ENCODE measurements at places on chromosomes 7 and 10.
A peak's percentile ranks its signal among the peaks of the same experiment; 100 is the strongest.

GRCh38 chr10:94006591-94007550, 13.1 kb downstream of the PLCE1 start:
- DNase-seq = peak; percentile 12

- DNase-seq = no peak
These were observed 5.7 kb downstream of the DNAH11 start for GRCh38 chr7:21548491-21548890.

DNA sequence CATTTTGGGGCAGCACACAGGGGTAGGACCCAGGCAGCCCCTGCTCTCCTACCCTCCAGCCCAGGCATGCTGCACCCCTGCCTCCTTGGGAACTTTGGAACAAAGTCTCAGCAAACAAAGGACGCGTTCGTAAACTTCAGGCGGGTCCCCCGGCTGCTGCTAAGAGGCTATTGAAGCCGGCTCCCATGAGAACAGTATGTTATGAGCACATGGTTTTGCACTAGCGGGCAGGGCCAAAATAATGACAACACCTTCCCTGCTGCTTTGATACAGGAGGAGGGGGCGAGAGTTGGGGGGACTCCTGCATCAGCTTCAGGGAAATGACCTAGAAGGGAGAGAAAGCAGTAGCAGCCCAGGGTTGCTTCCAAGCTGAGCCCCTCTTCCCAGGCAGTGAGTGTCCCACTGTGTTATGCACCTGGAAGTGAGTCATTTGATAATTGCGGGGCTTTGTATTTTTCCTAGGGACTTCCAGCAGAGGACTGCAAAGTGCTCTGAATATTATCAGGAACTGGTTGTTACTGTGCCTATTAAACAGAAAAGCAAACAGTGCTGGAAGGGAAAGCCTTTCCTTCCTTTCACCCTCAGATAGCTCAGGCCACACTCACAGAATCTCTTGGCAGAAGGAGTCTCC, 6.9 kb downstream of the ITPRIP start:
- DNase-seq = peak; percentile 64

- peak; percentile 35 for DNase-seq
These were observed 37.0 kb downstream of the RBM20 start for GRCh38 chr10:110681023-110681681.

DNA sequence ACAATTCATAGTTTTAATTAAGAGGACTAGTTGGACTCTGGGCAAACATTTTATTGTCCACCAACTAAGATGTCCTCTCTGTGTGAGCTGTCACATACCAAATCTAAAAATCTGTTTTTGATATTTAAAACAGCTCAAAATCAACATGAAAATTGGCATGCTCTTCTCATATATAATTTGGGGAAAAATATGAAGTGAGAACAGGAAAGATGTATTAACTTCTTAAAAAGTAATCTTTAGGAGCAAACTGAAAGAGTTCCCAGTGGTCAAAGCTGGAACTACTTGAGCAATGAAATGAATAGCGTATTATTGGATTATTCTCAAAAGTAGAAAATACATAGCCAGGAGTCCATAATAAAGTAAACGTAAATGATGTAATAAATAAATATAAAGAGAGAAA, 147.2 kb downstream of the DYNC1I1 start:
- DNase-seq = no peak

DNA sequence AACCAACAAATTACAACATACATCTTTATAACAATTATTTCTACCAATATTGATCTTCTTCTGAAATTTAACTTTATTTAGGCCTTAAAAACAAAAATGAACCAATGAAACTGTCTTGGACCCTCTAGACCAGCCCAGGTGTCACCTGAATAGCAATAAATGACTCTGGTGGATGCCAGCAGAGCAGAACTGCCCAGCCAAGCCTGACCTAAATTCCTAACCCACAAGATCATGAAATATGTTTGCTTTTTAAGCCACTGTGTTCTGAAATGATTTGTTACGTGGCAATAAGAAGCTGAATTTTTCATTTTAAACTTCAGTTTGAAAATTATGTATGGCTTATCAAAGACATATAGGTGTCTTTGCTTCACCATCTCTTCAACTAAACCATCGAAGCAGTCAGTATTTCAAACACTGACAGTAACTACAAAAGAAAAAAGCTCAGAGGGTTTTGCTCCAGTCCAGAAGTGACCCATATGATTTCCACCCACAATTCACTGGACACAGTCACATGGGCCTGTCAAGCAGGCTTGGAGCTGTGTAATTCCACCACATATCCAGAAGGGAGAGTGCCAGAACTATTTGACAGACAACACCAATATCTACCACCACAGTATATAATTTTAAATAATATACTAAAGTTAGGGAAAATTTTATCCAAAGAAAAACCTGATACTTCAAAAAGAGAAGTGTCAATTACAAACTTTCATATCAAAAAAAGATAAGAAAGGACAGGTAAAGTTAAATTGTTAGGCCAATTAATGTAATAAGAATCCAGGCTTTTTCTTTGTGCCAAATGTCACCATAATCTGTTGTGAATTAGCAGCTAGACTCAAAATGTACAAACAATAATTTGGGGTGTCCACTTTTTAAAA, 94.5 kb downstream of the KMT2C start:
- no peak for DNase-seq

DNA sequence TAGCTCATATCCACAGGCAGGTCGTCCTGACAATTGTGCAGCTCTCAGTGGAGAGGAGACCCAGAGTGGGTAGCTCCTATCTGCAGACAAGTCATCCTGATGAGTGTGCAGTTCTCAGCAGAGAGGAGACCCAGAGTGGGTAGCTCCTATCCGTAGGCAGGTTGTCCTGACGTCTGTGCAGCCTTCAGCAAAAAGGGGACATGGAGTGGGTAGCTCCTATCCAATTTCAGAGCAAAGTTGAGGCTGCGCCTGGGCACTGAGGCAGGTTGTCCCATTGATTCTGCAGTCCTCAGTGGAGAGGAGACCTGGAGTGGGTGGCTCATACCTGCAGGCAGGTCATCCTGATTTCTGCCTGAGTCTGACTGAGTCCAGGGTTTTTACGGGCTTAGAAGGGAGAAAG, 111.8 kb downstream of the HPSE2 start:
- no peak for DNase-seq

- DNase-seq = no peak
These were observed 51.1 kb downstream of the SHH start for GRCh38 chr7:155761162-155761561.

- no peak for DNase-seq
These were observed 36.5 kb downstream of the XPNPEP1 start for GRCh38 chr10:109886781-109887140.

GRCh38 chr7:116706668-116707126, 34.7 kb downstream of the MET start:
- DNase-seq = no peak

DNA sequence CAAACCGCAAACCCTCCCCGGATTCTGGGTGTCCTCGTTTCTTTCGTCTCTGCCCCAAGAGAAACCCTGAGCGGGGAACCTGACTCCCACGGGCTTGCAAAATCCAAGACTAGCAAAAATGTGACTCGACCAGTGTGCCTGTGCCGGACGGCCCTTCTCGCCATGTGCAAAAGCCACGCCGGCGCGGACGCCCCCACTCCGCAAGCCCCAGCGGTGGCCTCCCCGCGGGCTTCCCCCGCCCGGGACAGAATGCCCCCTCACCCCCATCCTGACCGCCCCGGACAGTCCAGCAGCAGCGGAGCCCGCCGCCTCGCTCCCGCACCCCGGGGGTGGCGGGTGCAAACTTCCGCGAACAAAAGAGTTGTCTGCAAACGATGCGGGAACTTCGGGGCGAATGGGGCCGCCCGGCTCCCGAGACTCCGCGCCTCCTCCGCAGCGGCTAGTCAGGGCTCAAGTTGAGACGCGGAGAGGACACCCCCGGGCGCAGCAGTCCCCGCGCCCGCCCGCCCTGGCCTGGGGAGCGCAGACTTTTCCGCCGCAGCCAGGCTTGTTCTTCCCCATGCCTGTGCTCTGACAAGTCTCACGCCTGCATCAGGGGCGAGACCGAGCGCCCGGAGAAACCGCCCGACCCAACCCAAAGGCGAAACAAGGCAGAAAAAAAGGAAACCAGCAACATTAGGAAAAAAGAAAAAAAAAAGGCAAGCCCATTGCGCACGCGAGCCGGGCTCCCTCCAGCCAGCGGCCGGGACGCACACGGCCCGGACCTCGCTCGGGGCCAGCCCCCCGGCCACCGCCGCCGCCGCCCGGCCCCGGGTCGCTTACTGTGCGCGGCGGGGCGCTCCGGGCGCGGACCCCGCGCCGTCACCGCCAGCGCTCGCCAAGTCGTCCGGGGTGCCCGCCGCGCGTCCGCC, 732 bp downstream of the FAM53B start:
- DNase-seq = peak; percentile 15

DNA sequence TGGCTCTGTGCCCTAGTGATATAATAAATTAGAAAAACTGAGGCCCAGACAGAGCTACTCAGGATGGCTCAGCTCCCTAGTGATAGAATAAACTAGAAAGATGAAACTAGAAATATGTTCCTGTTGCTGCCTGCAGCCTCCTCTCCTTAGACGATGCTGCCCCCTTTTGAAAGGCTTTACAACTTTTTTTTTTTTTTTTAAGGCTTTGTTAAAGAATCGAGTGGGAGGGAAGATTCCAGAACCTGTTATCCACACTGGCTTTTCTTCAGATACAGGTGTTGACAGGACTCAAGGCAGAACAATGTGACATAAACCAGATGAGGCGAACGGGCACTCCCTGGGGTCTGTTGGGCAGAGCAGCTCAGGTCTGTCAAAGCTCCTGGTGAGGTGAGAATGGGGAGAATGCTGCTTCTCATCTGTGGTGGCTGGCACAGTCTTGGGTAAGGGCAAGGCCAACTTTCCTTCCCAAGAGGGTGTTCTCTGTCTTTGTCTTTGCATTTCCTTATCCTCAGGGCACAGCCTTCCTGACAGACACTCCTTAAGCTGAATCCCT, 175.1 kb downstream of the COBL start:
- peak; percentile 28 for DNase-seq

GRCh38 chr10:131818510-131819234, 82.1 kb upstream of the PPP2R2D start:
- DNase-seq = peak; percentile 76

GRCh38 chr10:76218035-76218434, 786.6 kb downstream of the LRMDA start:
- peak; percentile 49 for DNase-seq

- DNase-seq = no peak
These were observed 9.7 kb downstream of the TM9SF3 start for GRCh38 chr10:96577069-96577468.

DNA sequence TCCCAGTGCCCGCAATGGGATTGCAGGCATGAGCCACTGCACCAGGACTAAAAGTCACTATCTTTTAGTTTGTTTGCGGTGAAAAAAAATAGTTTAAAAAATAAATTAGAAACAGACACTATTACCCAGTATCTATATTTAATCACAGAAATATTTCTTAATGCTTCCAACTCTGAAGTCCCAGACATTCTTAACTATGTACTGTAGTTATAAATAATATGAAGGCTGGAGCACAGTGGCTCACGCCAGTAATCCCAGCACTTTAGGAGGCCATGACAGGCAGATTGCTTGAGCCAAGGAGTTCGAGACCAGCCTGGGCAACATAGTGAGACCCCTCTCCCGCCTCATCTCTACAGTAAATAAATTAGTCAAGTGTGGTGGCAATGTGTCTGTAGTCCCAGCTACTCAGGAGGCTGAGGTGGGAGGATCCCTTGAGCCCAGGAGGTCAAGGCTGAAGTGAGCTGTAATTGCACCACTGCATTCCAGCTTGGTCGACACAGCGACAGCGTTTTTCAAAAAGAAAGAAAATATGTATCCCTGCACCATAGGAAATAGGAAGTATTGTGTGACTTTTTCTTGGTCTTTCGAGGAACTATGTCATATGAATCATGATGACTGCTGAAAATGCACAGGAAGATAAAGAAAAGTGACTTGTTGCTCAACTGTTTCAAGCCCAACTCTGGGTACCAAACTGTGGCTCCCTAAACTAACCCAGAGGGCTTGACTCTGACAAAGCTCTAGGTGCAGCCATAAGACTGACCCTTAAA, 74.9 kb upstream of the STEAP1B start:
- DNase-seq = no peak

- no peak for DNase-seq
These were observed 505.5 kb downstream of the SDK1 start for GRCh38 chr7:3806516-3806915.

DNA sequence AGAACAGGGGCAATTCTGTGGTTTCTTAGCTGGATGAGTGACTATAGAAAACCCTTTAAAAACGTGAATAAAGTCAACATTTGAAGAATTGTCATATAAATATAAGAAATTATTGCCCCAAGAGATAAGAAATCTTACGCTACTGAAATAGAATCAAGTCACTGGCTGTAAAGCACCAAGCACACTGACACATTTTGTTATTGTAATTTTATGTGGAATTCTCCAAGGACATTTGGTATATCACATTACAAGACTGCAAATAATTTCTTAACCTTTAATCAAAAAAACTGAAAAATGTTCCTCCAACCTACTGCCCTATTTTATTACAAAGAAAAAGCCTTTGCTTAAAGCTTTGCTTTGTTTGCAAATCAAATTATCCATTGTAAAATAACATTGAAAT, 383.3 kb downstream of the IPMK start:
- no peak for DNase-seq

- DNase-seq = peak; percentile 52
These were observed 237.8 kb downstream of the SEMA3E start for GRCh38 chr7:83410989-83411591.

- DNase-seq = no peak
These were observed 200.1 kb downstream of the ACTR3B start for GRCh38 chr7:152959610-152960009.

GRCh38 chr7:146115851-146116520, 615 bp upstream of the CNTNAP2 start:
- peak; percentile 73 for DNase-seq

GRCh38 chr7:92631850-92632487, 41.8 kb upstream of the FAM133B start:
- no peak for DNase-seq

DNA sequence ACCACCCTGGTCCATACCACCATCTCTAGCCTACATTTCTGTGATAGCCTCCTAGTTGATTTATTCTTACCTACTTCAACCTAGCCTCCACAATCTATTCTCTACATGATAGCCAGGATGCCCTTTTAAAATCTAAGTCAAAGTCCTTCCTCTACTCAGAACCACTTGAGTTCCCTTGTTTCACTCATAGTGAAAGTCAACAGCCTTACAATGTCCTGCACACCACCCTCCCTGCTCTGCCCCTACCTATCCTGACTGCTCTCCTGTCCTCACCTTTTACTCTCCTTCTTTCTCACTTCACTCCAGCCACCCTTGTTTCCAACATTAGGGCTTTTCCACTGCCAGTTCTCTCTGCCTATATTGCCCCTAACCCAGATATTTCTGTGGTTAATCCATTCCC, 146.7 kb downstream of the GRM3 start:
- DNase-seq = no peak

DNA sequence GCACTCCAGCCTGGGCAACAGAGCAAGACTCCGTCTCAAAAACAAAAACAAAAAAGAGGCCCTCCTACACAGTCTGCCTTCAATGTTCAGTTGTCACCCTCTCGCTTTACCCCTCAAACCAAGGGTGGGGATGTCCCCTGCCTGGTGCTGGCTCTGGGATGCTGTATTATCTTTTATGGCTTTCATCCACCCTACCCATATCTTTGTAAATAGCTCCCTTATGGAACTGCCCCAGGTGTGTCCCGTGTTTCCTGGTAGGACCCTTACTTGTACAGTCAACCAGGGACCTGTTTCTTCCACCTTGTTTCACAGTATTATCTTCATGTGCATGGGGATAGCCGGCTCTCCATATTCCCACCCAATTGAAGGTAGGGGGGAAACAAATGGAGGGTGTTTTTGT, 15.7 kb upstream of the LAMB1 start:
- no peak for DNase-seq
